ENCODE measurements at places on chromosomes 3 and 15. TPM values are rescaled to one million over a fixed set of nuclear protein-coding genes. Genes with fewer than 3 reads are reported as not detected.

DNA sequence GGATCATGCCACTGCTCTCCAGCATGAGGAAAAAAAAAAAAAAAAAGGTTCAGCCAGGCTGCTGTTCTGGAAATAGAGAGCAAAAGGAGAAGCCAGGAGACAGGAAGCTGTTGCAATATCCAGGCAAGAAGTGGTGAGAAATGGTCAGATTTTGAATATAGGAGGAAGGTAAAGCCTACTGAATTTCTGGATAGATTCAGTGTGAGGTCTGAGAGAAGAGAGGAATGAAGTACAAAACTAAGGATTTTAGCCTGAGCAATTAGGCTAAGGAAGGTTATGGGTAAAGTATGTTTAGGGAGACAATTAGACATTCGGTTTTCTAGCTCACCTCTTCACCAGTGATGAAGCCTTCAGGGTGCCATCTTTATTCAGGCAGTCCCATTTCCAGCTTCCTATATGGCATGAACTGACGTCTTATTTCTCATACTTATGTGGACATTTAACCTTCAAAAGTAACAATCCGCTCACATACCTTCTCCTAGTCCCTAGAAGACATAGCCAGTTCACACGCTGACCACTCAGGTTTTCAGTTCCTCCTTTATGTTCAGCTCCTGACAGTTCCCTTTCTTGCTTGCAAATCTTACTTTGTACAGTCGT is 57.2 kb downstream of the KIF9 start:
- no peaks in the 10 kb centered on the region for H3K27me3 ChIP-seq
- H3K4me1 ChIP-seq = no peaks in the 10 kb centered on the region
- no peak for DNase-seq
- H3K4me3 ChIP-seq = no peak overlapping the region
- no peaks in the 10 kb centered on the region for H3K36me3 ChIP-seq

DNA sequence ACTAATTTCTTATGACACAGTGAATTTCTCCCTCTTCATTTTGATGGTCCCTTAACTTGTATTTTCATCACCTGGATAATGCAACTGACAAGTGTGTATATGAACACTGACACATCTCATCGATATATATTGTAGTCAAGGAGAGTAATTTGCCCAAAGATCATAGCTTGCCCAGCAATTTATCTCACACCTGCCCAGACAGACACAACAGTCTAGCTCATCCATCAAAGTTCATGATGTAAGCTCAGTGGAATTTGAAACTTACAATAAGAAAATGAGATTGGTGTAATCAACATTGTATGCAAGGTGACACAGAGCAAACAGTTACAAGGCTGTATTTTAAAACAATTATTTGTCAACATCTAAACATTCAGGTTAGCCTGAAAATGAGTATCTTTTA is 805.8 kb downstream of the NAALADL2 start:
- peaks cover 5% of the 10 kb centered on the region for H3K4me1 ChIP-seq
- no peak for DNase-seq
- no peak overlapping the region for H3K27ac ChIP-seq
- no peak overlapping the region for H3K4me3 ChIP-seq

The XCR1 gene
- total RNA-seq = not detected

The PARP15 gene
- total RNA-seq = 3.2 TPM

The SLC51B gene
- total RNA-seq = not detected

- H3K27ac ChIP-seq = peak overlapping the region; percentile 58
- no peaks in the 10 kb centered on the region for H3K27me3 ChIP-seq
- no peak overlapping the region for H3K4me3 ChIP-seq
- peak; percentile 30 for DNase-seq
These were observed 32.2 kb upstream of the TM2D3 start for GRCh38 chr15:101684384-101684783.

DNA sequence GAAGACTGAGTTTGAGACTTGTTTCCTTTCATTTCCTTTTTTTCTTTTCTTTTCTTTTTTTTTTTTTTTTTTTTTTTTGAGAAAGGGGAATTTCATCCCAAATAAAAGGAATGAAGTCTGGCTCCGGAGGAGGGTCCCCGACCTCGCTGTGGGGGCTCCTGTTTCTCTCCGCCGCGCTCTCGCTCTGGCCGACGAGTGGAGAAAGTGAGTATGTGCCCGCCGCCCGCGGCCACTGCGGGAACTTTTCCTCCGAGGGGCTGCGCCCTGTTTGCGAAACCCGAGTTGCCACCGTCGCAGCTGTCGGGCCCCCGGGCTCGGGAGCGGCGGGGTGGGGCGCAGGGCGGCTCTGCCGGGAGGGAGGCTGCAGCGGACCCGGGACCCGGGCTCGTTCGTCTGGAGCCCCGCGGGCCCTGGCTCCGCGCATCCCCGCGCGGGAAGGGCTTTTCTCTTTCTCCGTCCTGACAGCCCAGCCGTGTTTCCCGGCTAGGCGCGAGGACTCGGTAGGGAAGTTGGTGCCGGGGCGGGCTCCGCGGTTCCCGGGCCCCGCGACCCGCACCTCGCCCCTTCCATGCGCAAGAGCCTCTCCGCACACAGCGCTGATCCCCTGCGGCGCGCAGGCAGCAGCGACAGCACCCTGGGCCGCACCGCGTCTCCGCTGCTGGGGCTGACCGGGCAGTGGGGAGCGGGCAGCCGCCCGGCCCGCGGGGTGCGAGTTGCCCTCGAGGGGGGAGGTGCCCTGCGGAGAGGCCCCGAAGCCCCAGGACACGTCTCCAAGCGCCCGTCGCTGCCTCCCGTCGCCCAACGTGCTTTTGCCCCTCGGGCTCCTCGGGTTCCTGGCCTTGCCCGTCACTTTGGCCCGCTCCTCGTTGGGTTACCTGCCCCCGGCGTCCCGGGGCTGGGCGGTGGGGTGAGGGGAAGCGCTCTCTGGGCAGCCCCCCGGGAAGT is 1.4 kb downstream of the IGF1R start:
- peak; percentile 85 for DNase-seq
- no peaks in the 10 kb centered on the region for H3K36me3 ChIP-seq
- peaks cover 17% of the 10 kb centered on the region for H3K4me1 ChIP-seq
- H3K4me3 ChIP-seq = peak overlapping the region; percentile 85
- H3K27ac ChIP-seq = peak overlapping the region; percentile 56

- no peaks in the 10 kb centered on the region for H3K27me3 ChIP-seq
- no peak overlapping the region for H3K4me3 ChIP-seq
- no peak overlapping the region for H3K27ac ChIP-seq
- no peaks in the 10 kb centered on the region for H3K36me3 ChIP-seq
- DNase-seq = peak; percentile 89
- H3K4me1 ChIP-seq = peaks cover 17% of the 10 kb centered on the region
These were observed 88.2 kb upstream of the TSC22D2 start for GRCh38 chr3:150319900-150320299.

GRCh38 chr3:44128057-44128775 is 113.5 kb upstream of the TOPAZ1 start:
- H3K27me3 ChIP-seq = peaks cover 2% of the 10 kb centered on the region
- no peak overlapping the region for H3K27ac ChIP-seq
- no peak overlapping the region for H3K4me3 ChIP-seq
- DNase-seq = no peak
- no peaks in the 10 kb centered on the region for H3K4me1 ChIP-seq

GRCh38 chr3:126517986-126518778 is 609 bp upstream of the UROC1 start:
- H3K4me1 ChIP-seq = no peaks in the 10 kb centered on the region
- peaks cover 16% of the 10 kb centered on the region for H3K27me3 ChIP-seq
- no peak overlapping the region for H3K27ac ChIP-seq
- H3K4me3 ChIP-seq = no peak overlapping the region
- DNase-seq = peak; percentile 64

GRCh38 chr3:71485896-71486295 is 97.6 kb downstream of the FOXP1 start:
- no peaks in the 10 kb centered on the region for H3K4me1 ChIP-seq
- no peak overlapping the region for H3K4me3 ChIP-seq
- no peaks in the 10 kb centered on the region for H3K27me3 ChIP-seq
- H3K36me3 ChIP-seq = peaks cover 12% of the 10 kb centered on the region
- DNase-seq = no peak

DNA sequence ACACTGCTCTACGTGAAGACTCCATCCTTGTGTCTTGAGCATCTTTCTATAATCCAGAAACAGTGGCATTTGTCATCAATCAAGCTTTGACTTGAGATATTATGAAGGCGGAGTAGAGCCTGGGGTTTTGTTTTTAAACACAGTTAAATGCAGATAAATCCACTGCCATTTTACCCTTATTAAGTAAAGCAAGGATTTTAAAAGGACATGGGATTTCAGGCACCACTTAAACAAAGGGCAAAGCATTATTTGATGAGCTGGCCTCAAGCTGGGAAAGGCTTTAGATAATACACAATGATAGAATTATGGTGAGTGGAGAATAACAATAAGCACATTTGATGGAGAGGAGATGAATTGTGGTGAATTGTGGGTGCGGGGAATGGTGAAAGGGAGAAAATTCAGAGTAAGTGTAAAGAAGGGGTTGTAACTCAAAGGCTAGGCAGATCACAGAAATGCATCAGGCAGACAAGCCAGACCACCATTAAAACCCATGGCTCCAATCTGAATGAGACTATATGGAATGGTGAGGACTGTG is 54.9 kb upstream of the GLCE start:
- H3K36me3 ChIP-seq = no peaks in the 10 kb centered on the region
- peaks cover 68% of the 10 kb centered on the region for H3K27me3 ChIP-seq
- no peak for DNase-seq
- H3K27ac ChIP-seq = no peak overlapping the region
- H3K4me1 ChIP-seq = no peaks in the 10 kb centered on the region

The TMEM40 gene
- total RNA-seq = not detected

The GTF2A2 gene
- 18.9 TPM for total RNA-seq

DNA sequence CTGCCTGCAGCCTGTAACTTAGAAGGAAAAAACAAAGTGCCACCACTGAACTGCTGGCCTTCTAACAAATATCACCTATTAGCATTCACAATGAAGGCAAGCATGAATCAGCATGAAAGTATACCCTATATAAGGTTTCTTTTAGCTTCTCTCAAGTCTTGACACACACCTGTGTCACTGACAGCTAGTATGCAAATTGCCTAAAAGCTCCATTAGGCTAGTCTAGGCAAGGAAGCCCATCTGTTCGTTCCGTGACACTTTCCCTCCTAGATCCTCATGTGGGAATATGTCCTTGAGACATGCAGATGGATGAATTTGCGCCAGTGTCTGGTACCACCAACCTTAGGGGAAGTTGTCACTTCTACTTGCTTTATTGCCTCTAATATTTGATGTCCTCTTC is 129.3 kb downstream of the RBMS3 start:
- DNase-seq = no peak
- H3K36me3 ChIP-seq = no peaks in the 10 kb centered on the region
- peaks cover 26% of the 10 kb centered on the region for H3K4me1 ChIP-seq
- H3K4me3 ChIP-seq = no peak overlapping the region
- H3K27me3 ChIP-seq = no peaks in the 10 kb centered on the region

GRCh38 chr15:88828791-88829190 is 25.6 kb downstream of the ACAN start:
- H3K27me3 ChIP-seq = peaks cover 4% of the 10 kb centered on the region
- no peak overlapping the region for H3K27ac ChIP-seq
- H3K36me3 ChIP-seq = no peaks in the 10 kb centered on the region

GRCh38 chr3:151421938-151422337 is 37.4 kb upstream of the P2RY12 start:
- peaks cover 13% of the 10 kb centered on the region for H3K4me1 ChIP-seq
- no peaks in the 10 kb centered on the region for H3K27me3 ChIP-seq
- no peak overlapping the region for H3K27ac ChIP-seq
- no peak for DNase-seq

The DOCK3 gene
- 0.36 TPM for total RNA-seq

DNA sequence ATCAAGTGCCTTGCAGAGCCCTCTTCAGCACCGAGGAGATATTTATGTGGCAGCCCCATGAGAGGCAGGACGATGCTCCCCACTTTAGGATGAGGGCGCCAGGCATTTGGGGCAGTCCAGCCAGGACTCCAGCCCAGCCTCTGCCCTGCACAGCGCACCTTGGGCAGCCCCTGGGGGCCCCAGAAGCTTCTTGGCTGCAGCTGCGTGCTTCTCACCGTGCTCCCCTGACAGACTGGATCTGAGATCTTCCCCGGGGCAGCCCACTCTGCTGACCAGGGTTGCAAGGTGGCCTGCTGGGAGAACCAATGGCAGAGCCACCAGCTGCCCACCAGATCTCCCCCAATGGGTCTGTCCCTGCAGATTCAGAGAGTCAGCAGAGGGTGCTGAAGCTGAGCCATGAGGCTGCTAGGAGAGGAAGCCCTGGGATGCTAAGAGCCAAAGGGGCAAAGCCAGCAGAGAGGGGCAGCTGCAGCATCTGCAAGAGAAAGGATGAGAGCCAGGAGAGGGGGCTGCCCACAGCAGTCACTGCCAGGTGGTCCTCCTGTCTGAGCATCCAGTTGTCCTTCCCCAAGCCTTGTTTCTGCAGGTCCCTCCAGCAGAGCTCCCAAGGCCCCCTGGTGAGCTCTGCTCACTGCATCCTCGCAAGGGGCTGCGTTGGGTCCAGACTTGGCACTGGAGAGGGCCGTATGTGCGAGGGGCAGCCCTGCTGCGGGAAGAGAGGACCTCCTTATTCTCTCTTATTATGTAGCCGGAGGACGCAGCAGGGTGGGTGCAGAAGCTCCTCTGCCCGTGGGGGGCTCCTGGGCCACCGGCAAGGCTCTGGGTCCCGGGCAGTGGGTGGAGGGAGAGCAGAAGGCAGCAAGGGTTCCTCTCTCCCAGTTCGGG is 14.7 kb upstream of the KLF13 start:
- peak; percentile 60 for DNase-seq
- H3K4me3 ChIP-seq = no peak overlapping the region
- no peak overlapping the region for H3K27ac ChIP-seq
- no peaks in the 10 kb centered on the region for H3K4me1 ChIP-seq
- H3K36me3 ChIP-seq = no peaks in the 10 kb centered on the region

Data from osteoblast (primary cell).